ENCODE measurements at places on chromosomes 12 and 14.

DNA sequence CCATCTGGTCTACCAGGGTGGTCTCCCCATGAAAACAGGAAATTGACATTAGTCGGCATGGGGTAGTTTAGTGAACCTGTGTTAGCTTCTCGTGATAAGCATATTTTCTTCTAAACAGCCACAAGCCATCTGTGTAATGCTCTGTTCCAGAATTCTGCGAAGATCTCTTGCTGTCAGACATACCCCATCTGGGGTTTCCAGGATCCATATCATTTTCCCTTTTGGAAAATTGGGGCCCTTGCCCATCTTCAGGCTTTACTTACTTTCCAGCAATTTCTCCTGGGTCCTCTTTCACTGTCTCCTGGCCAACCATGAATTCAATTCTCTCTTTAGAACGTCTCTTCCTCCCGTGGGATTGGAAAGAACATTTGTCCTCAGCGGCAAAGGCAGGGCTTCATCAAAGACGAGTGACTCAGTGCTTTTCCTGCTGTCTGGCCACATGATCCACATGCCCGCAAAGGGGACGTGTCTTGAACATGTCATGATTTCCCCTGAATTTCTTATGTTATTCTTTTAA is 21.4 kb upstream of the NCOR2 start:
- peak; percentile 51 for DNase-seq

GRCh38 chr14:50335989-50336824 is 24.1 kb downstream of the DMAC2L start:
- no peak for DNase-seq

DNA sequence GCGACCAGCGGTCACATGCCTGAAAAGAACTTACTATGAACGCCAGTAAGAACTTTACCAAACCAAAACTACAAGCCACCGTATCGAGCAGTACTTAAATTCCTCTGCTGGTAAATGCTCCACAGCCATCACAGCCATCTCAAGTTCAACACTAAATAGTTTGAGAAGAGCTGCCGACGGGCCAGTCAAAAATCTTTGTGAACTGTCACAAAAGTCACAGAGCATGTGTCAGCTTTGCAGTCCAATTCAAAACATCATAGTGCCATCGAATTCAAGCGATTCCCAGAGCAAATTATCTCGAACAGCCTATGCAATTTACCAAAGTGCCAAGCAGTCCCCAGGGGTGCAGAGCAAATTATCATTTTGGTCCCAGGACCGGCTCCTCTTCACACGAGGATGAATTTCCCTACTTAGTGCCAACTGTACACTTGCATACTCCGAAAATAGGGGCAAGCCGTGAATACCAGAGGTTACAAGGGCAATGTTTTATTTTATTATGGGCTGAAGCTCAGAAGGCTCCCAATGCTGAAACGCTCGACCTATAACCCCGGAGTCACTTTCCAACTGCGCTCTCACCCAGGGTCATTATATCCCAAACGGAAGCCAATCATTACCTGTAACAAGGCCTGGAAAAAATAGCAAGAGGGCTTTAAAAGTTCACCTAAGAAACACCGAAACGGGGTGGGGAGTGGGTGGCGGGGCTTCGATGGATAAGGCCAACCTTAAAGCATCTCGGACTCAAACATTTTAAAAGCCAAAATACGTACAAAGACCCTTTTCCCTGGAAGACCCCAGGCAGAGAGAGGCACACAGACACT is 1.1 kb downstream of the LRP6 start:
- DNase-seq, result no peak

DNA sequence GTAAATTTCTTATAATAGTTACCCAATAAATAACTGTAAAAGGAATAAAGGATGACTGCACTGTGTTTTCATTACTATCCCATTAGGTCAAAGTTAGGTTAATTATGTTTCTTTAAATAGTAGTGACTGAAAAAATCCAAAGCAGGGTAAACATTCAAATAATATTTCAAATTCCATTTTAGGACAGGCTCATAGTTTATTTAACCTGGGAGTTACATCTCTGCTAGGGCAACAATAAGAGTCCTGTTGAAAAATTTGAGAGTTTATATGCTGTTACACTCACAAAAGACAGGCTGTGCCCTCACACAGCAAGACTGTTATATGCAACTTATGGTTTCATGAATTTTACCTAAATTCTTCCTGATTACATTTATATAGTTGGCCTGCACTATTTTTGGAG is 8.0 kb downstream of the ERP27 start:
- DNase-seq, result no peak

DNA sequence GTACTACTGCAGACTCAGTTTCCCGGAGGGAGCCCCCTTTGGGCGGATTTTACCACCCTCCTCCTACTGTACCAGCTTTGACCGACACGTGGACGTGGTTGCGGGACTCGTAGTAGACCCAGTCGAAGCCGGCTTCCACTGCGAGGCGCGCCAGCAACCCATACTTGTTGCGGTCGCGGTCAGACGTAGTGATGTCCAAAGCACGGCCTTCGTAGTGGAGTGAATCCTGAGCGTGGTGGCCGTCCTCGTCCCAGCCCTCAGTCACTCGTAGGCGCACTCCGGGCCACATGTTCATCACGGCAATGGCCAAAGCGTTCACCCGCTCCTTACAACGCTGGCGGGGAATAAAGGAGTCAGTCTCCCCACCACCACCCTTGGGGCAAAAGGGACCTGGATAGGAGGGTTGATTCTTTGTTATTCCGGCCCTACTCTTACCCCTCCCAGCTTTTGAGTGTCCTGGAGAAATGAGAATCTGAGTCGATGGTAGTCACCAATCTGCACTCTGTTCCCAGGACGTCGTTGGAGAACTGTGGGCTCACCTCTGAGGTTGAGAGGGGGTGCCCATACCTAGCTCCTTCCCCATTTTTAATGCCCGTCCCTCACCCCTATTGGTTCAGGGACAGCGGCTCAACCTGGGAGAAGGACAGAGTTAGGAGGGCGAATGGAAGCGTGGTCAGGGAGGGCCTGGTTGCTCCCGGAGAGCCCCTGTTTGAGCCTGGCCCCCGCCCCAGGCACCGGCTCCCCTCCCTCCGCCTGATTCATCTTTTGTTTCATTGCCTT is 3.4 kb downstream of the DHH start:
- DNase-seq, result no peak

Data from stimulated activated naive CD8-positive, alpha-beta T cell treated with anti-CD3 and anti-CD28 coated beads, Interleukin-15, Interleukin-2, amounts not matched to agents 100 U/mL and 50 U/mL, for 24 hours (primary cell).